ENCODE measurements at places on chromosomes 2 and 18. TPM values are rescaled to one million over a fixed set of nuclear protein-coding genes. Genes with fewer than 3 reads are reported as not detected.

DNA sequence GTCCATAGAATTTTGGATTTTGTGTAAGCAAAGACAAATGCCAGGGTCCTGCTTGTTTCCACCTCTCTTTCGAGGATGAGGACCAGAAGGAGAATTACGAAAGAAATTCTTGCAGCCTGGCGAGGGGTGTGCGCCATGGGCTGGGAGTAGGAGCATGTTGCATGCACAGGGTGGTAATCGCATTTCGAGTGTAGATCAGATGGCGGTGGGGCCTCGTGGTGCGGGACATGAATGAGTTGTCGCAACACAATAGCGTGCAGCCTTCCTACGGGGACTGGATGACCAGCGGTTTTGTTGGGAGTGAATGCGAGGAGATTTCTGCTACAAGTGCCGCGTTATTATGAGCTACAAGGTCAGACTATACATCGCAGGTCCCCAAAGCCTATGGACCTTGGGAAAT is 4.2 kb upstream of the EN1 start:
- DNase-seq = no peak

DNA sequence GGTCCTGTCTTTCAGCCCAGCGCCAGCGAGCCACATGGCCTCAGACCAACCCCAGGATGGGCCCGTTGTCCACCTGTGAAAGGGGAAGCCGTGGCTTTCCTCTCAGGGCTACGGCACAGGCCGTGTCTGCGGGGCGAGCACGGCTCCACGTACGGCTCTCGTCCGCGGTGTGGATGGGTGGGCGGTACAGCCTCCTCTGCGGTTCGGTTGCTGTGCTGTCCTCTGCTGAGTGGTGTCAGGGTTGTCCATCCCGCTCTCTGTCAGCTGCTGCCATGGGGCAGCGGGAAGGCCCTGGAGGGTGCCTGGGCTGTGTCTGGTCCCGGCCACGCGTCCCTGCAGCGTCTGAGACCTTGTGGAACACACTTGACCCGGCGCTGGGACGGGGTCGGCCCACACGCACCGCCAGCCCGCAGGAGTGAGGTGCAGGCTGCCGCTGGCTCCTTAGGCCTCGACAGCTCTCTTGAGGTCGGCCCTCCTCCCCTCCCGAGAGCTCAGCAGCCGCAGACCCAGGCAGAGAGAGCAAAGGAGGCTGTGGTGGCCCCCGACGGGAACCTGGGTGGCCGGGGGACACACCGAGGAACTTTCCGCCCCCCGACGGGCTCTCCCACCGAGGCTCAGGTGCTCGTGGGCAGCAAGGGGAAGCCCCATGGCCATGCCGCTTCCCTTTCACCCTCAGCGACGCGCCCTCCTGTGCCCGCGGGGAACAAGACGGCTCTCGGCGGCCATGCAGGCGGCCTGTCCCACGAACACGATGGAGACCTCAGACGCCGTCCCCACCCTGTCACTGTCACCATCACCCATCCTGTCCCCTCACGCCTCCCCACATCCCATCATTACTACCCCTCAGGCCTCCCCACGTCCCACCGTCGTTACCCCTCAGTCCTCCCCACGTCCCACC is 128.7 kb downstream of the NFATC1 start:
- no peak for DNase-seq

DNA sequence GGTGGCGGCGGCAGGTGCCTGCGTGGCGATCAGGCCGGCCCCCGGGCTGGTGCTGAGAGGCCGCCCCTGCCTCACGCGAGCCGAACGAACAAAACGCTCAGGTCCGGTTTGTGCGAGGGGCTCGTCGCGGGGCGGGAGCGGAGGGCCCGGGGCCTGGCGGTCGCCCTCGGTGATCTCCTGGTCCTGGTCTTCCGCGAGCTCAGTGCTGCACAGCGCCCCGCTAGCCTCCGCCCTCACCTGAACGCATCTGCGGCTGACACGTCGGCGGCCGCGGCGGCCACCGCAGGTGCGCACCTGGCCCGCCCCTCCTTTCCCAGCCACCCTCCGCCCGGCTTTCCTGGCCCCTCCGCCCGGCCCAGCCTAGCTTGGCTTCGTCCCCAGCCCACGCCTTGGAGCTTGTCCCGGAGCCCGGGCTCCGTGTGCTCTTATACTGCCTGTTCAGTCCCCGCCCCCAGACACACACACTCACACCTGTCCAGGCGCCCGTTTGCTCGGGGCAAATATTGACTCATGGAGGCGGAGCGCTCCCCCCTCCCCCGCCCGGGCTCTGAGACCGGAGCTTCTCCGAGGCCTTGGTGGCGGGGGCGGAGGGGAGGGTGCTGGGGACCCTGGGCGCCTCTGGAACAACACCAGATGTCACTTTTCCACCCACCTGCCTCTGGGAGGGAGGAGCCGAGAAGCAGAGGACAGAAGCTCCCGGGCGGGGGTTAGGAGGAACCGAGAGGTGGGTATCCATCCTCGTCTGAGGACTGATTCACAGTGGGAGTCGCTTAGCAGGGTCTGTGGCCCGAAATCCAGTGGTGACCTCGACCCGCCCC is 8.6 kb upstream of the CRYBA2 start:
- no peak for DNase-seq

GRCh38 chr2:115529627-115530026 is 1087.2 kb downstream of the DPP10 start:
- no peak for DNase-seq

DNA sequence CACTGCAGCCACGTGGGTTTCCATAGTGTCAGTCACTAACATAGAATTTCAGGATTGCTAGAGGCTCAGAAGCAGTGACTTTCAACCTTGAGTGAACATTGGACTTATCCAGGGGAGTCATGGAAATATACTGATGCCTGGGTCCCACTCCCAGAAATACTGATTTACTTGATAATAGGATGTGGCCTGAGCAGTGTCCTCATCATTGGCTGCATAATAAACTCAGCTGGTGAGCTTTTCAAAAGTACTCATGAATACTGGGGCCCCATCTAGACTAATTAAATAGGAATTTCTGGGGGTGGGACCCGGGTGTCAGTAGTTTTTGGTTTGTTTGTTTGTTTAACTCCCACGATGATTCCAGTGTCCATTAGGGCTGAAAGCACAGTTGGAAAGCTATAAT is 141.4 kb downstream of the COL4A4 start:
- no peak for DNase-seq

DNA sequence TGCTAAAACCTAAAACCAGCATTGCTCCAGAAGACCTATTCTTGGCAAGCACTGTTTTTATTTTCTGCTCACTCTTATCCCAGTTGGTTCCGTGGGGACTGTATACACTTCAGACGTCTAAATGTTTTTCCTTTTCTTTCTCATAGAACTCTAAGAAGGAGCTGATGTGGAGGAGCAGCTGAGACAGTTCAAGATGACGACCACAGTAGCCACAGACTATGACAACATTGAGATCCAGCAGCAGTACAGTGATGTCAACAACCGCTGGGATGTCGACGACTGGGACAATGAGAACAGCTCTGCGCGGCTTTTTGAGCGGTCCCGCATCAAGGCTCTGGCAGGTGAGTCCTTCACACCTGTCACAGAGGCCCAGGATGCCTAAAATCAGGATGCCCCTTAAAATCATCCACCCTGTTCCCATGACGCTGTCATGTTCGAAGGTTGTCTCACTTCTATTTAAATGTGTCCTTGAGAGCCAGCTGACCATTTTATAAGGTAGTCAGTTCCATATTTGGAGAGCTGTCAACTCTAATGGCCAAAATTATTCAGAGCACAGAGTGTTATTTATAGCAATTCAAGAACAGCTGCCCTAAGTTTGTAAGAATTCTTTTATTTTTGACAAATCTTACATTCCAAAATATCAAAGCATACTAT is 70.2 kb downstream of the SPTBN1 start:
- no peak for DNase-seq

NAT8 gene
- not detected for polyA plus RNA-seq

- DNase-seq = no peak
Observed at GRCh38 chr2:19312949-19313348, 45.5 kb downstream of the OSR1 start.

DNA sequence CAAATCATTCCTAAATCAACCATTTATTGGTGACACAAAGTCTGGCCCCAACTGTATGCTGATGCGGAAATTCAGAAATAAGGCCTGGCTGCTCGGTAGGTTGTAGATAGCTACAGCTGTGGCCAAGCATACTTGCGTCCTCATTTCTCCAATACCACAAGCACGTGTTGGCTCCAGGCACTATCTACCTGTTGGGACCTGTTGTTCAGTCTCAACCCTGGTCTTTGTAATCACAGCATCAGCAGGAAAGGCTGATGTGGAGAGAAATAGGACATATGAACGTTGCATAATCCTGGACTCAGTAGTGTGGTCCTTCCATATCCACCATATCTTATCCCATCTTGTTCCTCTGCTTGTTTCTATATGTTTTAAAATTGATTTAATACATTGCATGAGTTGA is 212.6 kb downstream of the PMAIP1 start:
- no peak for DNase-seq

DNA sequence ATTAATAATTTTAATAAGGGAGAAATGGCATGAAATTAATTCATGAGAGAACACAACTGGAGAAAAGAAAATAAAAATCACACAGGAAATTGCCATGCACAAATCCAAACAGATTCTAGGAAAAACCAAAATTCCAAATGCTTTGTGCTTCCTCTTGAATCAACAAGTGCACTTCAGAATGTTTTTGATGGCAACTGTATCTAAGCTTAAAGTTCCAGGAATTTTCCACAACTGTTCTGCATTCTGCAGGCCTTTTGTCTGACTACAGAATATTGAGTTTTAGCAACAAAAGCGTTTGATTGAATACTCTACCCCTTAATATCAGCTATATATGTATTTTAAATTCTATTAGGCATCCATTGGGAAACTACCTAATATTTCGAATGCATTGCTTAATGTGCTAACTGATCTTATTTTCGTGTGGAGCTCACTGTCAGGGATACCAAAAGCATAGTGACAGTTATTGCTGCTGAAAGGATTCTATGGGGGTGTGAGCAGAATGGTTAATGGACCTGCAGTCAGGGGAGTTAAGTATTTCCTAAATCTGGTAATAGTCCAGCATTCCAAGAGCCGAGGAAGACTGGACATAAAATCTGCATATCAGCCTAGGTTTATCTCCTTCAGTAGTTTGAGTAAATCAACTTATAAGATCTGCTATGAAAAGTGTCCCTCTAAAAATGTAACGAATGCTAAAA is 482.7 kb upstream of the POU3F3 start:
- DNase-seq = no peak

NLRC4 gene
- not detected for polyA plus RNA-seq

DNA sequence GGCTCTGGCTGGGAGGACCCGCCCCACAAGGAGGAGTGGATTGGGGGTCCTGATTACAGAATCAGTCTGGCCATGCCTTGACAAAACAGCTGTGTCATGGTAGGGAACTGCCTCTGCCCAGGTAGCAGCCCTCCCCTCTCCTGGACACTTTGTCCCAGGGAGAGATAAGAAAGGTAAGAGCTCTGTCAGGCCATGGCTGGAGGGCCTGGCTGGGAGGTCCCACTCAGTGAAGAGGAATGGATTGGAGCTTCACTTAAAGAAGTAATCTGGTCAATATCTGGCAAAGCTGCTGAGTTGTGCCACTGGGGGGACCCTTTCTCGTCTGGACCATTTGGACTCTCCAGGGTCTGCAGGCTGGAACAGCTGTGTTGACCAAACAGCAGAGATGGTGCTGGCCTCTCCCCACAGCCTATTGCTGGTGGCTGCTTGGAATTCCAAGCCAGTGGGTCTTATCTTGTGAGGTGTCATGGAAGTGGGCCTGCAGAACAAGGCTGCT is 75.4 kb downstream of the EPC2 start:
- DNase-seq = no peak

- no peak for DNase-seq
Observed at GRCh38 chr18:55266981-55267380, 307.7 kb upstream of the CCDC68 start.

- no peak for DNase-seq
Observed at GRCh38 chr2:65500310-65501040, 68.1 kb upstream of the SPRED2 start.

DNA sequence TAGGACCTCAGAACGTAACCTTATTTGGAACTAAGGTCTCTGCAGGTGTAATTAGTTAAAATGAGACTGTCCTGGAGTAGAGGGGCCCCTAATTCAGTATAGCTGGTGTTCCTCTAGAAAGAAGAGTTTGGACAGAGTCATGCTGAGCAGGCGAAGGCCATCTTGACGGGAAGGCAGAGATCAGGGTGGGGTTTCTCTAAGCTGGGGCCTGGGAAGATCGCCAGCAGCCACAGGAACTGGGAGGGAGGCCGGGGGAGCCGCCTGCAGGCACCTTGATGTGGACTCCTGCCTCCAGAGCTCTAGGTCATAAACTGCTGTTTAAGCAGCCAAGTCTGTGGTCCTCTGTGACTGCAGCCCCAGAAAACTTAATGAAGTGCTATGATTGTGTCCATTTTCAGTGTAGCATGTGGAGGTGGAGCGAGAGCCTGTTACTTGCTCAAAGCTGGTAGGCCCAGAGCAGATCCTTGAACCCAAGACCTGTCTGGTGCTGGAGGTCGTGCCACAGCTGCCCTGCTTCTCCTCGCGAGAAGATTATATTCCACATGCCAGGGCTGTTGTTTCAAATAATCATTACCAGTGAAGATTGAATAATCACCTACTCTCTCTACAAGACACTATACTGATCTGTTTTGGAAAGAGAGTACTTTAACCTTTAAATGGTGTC is 105.7 kb downstream of the TPO start:
- DNase-seq = no peak

- DNase-seq = no peak
Observed at GRCh38 chr2:79972661-79973060, 331.9 kb downstream of the LRRTM1 start.

DNA sequence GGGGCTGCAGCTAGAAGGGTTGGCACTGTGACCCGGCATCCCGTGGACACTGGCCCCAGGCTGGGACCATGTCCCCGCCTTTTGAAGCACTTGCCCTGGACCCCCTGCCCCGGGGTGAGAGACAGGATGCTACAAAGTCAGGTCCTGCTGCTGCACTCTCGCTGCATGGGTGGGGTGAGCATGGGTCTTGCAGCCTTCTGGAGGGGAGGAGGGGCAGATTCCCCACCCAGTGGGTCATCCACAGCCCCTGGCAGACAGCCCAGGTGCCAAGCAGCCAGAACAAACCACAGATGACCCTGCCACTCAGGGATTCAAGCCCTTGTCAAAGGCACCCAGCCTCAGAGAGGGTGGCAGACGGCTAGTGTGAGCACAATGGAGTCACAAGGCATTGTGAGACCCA is 5.7 kb upstream of the NMUR1 start:
- DNase-seq = no peak

DNA sequence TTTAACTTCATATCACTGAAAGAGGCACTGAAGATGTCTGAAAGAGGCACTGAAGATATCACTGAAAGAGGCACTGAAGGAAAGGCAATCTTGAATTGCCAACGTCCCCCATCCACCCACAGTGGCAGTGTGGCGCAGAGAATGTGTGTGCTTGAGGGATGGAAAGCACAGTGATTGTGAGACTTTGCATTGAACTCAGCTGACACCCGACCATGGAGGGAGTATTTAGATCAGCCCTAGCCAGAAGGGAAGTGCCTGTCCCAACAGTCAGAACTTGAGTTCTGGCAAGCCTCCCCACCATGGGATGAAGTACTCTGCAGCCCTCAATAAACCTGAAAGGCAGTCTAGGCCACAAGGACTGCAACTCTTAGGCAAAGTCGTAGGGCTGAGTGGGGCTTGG is 33.8 kb downstream of the MAP4K3 start:
- no peak for DNase-seq

- DNase-seq = no peak
Observed at GRCh38 chr2:120751553-120751952, 15.9 kb downstream of the GLI2 start.
